AG08396 (cell line): ENCODE measurements at places on chromosomes 12 and 14.

DNA sequence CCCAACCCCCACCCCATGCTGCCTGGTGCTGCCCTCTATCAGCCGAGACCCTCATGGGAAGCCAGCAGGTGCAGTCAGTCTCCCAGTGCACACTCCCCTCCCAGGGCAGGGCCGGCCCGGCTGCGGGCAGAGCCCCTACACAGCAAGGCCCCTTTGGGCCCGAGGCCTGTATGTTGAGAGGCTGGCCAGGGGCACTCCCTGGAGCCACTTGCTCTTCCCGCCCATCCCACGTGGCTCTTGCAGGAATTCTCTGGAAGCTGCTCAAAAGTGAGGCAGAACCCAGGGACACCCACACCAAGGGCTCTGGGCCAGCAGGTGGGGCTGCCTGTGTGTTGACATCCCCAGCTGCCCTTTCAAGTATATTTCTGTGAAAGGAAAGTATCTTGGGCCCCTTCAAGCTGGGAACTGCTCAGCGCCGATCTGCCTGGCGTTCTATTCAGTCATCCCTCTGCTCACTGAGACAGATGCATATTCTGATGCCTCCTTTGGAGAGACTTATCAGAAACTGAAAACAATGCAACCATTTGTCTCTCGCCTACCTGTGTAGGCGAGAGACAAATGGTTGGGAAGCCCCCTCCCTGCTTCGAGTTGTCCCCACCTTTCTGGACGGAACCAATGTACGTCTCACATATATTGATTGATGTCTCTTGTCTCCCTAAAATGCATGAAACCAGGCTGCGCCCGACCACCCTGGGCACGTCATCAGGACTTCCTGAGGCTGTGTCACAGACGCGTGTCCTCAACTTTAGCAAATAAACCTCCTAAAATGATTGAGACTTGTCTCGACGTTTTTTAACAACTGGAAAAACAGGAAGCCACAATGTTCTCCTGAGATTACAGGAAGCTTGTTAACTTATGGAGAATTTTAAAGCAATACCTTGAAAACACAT lies 6.0 kb downstream of the GPR132 start:
- DNase-seq = no peak

DNA sequence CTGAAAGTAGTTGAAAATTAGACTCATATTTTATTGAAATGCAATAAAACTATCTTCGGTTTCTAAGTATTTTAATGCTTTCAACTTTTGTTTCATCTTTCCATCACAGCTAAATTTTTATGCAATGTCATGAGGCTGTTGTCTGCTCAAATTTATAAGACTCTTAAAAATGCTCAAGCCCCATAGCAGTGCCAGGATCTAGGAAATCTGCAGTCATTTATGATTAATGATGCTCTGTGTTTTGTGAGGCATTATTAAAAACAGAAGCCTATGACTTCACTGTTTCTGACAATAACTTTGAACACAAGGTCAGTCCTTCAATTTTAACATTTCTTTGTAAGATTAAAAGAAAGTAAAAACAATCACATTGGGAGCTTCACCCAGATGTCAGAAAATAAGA lies 112.5 kb downstream of the ALX1 start:
- no peak for DNase-seq

DNA sequence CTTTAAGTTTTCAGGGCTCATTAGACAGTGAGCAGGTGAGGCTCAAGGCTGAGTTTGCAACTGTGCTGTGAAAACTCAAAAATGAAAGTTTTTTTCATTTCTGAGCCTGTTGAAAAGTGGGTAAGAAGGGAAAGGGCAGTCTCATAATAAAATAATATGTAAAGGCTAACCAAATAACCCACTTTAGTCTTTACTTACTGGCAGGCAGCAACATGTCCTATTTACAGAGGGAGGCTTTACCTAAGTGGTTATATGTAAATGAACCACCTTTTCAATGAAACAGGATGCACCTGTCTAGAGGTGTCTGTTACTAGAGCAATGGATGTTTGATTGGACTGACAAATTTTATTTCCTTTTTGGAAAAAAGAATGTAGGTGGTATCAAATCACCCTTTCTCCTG lies 158.0 kb downstream of the ETV6 start:
- DNase-seq = no peak

GRCh38 chr12:110248096-110248447 lies 33.0 kb upstream of the ATP2A2 start:
- DNase-seq = no peak

GRCh38 chr14:46519121-46519520 lies 132.5 kb downstream of the RPL10L start:
- DNase-seq = no peak

- DNase-seq = no peak
Measured at GRCh38 chr12:41089438-41089837, 98.7 kb upstream of the PDZRN4 start.

GRCh38 chr14:34665785-34666435 lies 36.0 kb upstream of the SNX6 start:
- DNase-seq = peak; percentile 27
